Kidney (tissue), 22 donors: ENCODE measurements at places on chromosomes 1 and 21.
A peak's percentile ranks its signal among the peaks of the same experiment; 100 is the strongest.

- DNase-seq = no peak
These were observed 21.4 kb upstream of the NADK start for GRCh38 chr1:1799716-1800115.

DNA sequence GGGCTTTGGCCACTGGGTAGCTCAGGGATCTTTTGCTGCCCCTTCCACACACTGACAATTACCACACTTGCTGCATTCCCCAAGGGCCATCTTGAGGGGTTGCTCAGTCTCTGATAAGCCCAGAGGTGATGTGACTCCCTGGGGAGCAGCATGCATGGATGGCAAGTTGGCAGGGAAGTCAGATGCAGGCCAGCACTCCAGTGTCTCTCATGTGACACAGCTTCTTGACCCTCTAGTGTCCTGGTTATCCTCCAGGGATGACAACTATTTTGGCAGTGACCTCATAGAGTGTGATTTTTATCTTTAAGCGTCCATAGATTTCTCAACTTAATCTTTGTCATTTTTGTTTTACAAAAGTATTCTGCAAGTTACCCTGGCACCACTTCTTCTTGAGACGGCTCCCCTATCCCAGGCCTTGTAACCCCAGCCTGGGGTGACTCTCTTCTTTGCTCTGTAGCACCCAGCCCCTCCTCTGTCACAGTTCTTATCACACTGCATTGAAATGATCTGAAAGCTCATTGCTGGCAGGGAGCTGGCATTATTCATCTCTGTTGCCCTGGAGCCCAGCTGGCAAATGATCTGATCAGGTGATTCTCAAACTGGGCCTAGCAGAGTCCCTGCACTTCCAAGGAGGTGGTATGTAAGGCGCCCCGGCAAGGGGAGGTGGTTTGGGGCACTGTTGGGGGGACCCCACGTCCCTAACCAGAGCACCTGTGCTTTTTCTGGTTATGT, 72.6 kb downstream of the TENT5C start:
- DNase-seq = no peak

- no peak for DNase-seq
These were observed 97.9 kb downstream of the PLPPR5 start for GRCh38 chr1:98906809-98907208.

GRCh38 chr1:29991025-29991424, 732.4 kb downstream of the MATN1 start:
- peak; percentile 26 for DNase-seq

- DNase-seq = no peak
These were observed 65.7 kb downstream of the MAP3K7CL start for GRCh38 chr21:29195981-29196669.

- peak; percentile 45 for DNase-seq
These were observed 2.0 kb upstream of the PERM1 start for GRCh38 chr1:983798-984475.

DNA sequence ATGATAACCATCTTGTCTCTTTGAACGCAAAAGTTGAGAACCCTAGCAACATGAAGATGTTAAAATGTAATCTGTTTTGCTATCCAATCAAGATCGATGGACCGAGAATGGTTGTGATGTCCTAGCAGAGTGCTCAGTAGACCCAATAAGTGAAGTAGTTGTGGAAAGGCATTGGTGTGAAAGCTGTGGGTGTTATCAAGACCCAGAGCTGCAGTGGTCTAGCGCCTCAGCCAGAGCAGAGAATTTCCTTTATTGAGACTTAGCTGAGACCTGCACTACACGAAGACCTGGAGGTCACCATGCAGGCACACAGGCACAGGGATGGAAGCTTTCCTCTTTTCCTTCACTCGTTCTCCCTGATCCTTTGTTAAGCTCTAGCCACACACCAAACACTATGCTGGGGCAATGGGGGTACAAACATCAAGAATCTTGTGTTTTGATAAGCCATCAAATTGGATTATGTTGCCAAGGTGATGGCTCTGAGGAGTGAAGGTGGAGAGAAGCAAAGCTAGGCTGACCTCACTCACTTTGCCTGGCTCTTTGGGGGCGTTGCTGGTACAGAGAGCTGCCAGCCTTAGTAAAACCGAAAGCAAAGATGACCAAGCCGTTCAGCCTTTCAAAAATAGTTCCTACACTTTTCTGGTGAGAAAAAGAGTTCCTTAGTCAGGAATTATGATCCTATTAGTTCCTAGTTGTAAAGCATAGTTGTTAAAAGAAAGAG, 24.1 kb downstream of the METTL13 start:
- no peak for DNase-seq

DNA sequence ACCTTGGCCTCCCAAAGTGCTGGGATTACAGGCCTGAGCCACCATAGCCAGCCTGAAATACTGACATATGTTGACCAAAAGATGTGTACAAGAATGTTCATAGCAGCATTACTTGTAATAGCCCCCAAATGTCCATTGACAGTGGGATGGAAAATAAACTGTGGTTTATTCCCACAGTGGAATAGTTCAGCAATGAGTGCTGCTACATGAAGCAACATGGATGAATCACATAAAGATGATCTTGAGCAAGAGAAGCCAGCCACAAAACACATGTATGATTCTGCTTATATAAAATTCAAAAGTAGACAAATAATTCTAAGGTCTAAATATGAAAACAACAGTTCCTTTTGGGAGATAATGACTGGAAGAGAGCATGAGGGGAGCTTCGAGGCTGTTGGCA, 9.1 kb upstream of the CREG1 start:
- DNase-seq = no peak
